ENCODE measurements at places on chromosomes 6 and 20.

GRCh38 chr6:2205396-2205795, 40.0 kb downstream of the GMDS start:
- DNase-seq: no peak

- no peak for DNase-seq
Measured at GRCh38 chr20:22908437-22908836, 126.7 kb upstream of the SSTR4 start.

DNA sequence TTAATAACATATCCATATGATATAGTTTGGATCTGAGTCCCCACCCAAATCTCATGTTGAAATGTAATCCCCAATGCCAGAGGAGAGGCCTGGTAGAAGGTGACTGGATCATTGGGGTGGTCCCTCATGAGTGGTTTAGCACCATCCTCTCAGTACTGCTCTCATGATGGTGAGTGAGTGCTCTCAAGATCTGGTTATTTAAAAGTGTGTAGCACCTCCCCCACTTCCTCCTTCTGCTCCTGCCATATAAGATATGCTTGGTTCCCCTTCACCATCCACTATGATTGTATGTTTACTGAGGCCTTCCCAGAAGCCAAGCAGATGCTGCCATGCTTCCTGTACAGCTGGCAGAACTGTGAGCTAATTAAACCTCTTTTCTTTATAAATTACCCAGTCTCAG, 22.9 kb downstream of the IRF4 start:
- DNase-seq: no peak

DNA sequence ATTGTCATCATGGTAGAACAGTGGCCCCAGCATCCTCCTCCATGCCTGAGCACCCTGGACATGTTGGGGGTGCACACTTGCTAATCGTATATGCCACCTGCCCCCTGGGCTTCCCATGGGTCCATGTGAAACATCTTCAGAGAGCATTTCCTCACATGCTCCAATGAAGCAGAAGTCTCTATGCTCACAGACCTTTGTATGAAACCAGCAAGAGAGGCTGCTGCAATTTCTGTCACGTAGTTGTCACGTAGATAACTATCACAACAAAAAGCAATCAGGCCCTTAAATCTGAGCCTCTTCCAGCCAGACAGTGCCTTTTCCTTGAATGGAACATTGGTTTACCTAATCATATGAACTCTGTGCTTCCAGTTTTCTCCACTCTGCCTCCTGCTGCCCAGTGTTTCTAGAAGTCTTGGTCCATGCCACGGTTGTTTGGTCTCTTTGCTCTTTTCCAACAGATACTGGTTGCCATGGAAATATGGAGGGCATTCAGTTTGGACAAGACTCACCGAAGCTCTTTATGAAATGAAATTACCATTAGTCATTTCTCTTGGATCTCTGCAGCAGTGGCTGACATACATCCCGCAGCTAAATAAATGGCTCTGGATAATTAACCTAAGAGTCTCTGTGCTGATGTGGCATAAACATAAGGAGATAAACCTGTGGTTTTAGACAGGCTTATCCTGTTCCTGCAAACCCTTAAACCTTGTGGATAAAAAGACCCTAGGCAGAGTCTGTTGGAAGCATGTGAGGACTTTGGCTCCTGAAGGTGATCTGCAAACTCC, 172.8 kb upstream of the SYNDIG1 start:
- no peak for DNase-seq

DNA sequence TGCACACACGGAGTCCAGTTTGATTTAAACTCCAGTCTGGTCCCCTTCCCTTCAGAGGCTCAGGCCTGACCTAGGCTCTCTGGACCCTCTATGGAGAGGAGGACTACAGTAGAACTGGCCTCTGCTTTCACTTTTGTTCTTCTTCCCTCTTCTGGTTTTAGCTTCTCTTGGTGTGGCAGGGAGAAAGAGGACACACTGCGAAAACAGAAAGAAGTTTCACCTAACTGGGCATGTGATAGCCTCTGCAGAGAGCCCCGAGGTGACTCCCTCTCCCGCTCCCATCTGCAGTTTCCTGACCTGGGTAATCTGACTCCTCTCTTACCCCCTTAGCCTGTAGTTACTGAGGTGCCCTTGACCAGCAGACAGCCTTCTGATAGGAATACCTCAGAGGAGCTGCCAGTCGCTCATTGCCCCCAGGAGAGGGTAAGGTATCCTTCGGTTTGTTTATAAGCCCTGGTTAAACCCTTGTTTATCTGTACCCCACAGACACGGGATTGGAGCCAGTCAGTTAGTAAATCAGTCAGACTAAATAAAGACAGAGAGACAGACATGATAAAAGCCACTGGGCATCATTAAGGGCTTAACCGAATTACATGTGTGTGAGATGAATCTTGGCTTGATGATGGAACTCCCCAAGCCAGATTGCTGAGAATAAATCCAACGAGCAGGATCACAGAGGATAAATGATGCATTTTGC, 12.0 kb upstream of the DTNBP1 start:
- no peak for DNase-seq

DNA sequence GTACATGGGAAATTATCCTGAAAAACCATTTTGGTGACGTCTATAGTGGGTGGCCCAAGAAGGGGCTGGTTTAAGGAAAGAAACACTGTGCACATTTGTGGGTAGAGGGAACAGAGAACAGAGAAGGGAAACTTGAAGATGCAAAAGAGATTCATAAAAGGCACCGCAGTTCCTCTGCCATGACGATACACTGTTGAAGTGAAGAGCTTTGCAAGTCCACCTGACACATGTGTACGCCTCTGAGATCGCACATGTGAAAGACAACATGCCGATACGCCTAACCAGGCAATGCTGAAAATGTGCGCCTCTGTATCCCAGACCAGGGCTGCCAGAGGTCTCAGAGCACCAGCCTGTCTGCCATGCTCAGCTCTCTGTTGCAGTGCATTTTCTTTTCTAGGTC, 180.9 kb downstream of the KIF16B start:
- no peak for DNase-seq

DNA sequence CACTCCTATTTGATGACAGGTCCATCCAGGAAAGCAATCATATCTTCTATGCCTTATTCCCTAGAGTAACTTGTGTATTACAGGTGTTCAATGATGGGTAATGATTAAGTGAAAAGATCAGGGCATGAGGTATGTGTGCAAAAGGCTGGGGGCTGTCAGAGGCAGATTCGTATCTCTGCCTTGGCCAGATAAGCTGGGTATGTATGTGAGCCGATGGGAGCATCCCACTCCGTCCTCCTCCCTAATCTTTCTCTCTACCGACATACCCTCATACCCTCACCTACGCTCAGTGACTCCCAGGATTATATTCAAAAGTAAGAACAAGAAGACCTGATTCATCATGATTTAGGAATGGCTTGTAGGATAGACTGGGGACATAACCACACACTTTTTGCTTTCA, 238.7 kb downstream of the PLCB1 start:
- no peak for DNase-seq

GRCh38 chr6:20978151-20978614, 443.9 kb downstream of the CDKAL1 start:
- no peak for DNase-seq

- DNase-seq: no peak
Measured at GRCh38 chr6:91341473-91341872, 754.6 kb upstream of the MAP3K7 start.

GRCh38 chr6:31718265-31718664, 3.1 kb downstream of the LY6G6D start:
- DNase-seq: no peak

DNA sequence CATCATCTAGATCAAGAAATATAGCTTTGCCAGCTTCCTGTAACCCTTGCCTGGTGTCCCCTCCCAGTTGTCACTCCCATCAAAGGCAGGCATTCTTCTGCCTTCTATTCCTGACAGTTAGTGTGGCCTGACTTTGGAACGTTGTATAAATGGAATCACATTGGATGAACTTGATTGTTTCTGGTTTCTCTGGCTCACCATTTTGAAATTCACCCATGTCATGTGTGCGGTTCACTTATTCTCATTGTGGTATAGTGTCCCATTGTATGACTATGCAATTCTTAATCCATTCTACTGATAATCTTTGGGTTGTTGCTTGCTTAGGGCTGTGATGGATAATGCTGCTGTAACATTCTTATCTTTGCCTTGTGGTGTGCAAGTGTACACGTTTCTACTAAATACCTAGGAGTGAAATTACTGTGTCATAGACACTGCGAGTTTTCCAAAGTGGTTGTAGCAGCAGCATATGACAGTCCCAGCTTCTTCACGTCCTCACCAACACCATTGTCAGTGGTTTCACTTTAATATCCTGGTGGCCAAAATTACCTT, 73.2 kb downstream of the VEGFA start:
- no peak for DNase-seq

DNA sequence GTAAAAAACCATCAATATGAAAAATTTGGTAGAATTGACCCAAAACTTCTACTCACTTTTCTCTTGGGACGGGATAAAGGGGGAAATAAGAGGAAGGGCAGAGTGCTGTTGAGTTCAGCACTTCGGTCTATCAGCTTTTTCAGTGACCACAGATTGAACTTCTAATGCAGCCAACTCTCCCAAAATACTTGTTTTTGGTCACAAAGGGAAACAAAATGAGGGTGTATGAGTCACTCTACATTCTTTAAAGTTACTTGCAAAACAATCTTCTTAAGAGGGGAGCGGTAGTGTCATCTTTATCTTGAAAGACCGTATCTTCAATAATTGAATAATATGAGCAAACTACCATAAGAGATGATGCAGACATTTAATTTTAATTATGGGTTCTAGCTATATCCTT, 661.3 kb downstream of the CD109 start:
- DNase-seq: no peak

DNA sequence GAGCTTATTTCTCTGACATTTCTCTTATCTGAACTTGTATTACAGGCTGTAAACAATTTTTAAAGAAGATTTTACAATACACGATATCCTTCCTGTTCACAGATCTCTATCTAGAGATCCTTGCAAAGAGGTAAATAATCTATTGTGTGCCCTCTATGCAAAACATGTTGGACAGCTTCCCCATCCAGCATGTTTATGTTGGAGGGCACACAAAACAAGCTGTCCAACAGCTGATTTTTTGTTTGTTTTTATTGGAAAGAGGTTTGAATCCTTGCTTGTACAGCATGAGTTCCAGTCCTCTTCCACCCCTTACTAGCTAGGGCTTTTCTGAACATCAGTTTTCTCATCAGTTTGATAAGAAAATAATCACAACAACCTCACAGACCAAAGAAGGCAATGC, 62.3 kb upstream of the SYNDIG1 start:
- no peak for DNase-seq

- DNase-seq: peak; percentile 88
Measured at GRCh38 chr6:26286168-26286877, 78.7 kb upstream of the BTN3A2 start.

DNA sequence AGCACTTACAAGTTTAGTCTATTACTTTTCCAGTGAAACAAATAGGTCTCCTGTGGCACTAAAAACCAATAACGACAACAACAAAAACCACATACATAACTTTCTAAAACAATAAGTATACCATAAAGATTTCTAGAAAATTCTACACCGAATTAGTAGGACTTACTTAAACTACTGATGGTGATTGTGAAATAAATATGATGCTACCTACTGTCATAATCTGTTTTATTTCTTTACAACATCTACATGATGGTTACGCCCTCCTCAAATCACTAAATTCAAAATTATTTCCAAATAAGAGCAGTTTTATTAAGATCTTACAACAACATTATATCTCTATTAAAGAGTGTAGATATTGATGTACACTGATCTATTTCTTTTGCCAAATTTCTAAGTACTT, 147.0 kb downstream of the DST start:
- DNase-seq: no peak

DNA sequence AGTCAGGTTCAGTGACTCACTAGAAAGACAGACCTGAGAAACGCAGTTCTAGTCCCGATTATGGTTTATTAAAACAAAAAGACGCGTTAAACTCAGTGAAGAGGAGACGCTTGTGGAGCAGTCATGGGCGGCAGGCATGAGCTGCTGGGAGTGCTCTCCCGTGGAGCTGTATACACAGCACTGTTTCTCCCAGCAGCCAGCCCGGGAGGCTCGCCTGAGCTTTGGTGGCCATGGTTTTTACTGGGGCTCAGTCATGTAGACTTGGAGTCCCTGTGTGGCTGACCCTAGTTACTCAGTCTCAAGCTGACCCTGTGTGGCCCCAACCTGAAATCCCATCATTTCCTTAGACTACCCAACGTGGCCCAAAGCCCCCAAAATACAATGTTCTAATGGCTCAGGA, 41.2 kb upstream of the BHLHE23 start:
- no peak for DNase-seq

- no peak for DNase-seq
Measured at GRCh38 chr6:164408868-164409267, 900.5 kb downstream of the C6orf118 start.

DNA sequence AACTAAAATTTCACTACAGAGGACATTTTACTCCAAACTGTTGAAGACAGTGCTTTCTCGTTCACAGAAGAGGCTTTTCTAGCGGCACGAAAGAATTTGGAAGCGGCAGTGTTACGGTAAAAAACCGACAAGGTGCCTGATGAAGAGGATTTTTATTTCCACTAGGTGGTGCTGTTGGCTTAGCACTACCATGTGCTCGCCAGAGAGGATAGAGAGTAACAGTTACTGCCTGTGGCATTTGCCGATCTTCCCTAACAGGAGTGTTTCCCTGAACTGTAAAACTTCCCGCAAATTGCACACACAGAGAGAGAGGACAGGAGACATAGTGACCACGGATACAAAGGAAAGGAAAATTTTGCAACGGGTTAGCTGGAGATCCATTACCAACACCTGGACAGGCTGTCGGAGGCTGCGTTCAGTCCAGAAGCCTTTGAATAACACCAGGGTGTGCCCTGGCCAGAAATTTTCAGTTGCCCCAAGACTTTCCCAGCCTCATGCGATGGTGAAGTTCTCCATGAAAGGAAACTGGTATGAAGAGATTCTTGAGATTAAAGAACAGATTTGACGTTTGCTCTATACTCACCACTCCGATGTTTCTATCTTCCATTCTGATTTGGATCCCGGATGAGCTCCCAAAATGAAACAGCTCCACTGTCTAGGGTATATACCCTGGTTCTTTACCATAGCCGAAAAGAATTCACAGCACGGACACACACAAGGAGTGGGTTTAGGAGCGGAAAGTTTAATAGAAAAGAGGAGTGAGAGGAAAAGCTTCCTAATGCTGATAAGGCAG, 48.1 kb downstream of the HLA-DPB1 start:
- DNase-seq: no peak

- no peak for DNase-seq
Measured at GRCh38 chr6:37149745-37150144, 20.2 kb upstream of the PIM1 start.

GRCh38 chr6:22251348-22251747, 45.5 kb downstream of the PRL start:
- no peak for DNase-seq

GRCh38 chr6:142300758-142301650, 803 bp upstream of the ADGRG6 start:
- peak; percentile 63 for DNase-seq

DNA sequence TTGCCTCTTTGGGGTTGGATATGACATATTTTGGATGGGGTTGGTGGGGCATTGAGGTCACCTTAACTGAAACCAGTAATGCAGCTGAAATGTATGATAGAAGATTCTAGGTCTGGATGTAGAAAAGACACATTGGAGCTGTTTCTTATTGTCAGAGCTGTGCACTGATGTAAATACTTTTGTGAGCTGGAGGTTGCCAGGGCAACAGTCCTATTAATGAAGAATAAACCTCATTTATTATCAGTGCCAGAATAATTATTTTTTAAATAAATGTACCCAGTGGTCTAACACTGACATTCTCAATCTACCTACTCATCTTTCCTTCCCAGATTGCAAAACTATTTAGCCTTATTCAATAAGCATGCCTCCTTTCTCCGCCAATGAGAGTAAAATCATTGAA, 57.0 kb downstream of the CAP2 start:
- DNase-seq: no peak

- DNase-seq: no peak
Measured at GRCh38 chr20:2390951-2391675, 10.4 kb downstream of the TGM6 start.
